AG08395 (cell line): ENCODE measurements at places on chromosomes 5 and 9.
A peak's percentile ranks its signal among the peaks of the same experiment; 100 is the strongest.

DNA sequence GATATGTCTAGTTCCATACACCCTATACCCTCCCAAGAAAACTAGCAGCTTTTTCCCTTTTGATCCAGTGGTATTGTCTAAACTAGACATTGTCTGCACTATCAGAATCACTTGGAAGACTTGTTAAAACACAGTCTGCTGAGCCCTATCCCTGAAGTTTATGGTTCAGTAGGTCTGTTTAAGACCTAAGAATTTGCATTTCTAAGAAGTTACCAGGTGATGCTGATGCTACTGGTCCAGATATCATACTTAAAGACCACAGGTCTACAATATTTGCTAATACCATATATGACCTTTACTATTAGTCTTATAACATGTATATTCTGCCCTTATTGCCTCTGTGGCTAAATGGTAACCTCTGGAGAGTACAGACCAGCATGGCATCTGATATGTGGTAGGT, 23.3 kb downstream of the SKIC3 start:
- DNase-seq, result no peak

GRCh38 chr5:68315679-68316271, 100.2 kb downstream of the PIK3R1 start:
- no peak for DNase-seq

DNA sequence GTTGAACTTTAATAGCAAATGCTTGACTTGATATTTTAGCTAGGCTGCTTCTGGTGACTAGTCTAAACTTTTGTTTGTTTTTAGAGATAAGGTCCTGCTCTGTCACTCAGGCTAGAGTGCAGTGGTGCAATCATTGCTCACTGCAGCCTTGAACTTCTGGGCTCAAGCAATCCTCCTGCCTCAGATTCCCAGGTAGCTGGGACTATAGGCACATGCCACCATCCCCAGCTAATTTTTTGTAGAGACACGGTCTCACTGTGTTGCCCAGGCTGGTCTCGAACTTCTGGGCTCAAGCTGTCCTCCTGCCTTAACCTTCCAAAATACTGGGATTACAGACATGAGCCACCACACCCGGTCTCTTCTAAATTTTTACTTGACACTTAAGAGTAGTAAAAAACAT, 20.7 kb downstream of the CDC37L1 start:
- DNase-seq, result no peak

DNA sequence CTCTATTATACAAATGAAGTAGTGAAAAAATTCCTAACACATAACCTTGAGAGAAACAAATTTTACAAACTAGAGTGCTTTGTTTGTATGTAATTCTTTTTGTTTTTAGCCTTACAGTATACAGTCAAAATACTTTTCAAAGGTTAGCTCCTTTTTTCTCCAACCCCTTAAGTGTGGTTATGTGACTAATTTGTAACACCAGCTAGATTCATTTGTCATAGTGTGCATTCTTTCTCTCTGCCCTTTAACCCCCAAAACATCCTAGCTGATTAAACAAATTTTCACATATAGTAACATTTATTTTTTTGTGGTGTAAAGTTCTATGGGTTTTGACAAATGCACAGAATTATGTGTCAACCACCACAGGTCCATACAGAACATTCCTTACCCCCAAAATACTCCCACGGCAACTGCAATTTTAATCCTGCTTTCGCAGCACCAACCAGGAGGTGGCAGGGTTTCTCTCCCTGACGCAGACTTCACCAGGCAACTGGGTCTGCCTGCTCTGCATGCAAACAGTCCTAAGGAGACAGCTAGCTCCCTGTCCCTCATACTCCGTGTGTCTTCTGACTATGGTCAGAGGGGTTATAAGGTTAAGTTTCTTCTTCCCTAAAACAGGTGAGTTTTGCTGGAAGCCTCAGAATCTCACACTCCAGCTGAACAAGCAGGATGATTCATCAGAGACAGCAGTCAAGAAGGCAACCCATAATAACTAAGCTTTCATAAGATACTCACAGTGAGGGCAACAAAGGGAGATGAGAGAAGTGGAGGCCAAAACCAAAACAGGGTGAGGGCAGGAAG, 44.5 kb upstream of the NR5A1 start:
- DNase-seq, result peak; percentile 82

DNA sequence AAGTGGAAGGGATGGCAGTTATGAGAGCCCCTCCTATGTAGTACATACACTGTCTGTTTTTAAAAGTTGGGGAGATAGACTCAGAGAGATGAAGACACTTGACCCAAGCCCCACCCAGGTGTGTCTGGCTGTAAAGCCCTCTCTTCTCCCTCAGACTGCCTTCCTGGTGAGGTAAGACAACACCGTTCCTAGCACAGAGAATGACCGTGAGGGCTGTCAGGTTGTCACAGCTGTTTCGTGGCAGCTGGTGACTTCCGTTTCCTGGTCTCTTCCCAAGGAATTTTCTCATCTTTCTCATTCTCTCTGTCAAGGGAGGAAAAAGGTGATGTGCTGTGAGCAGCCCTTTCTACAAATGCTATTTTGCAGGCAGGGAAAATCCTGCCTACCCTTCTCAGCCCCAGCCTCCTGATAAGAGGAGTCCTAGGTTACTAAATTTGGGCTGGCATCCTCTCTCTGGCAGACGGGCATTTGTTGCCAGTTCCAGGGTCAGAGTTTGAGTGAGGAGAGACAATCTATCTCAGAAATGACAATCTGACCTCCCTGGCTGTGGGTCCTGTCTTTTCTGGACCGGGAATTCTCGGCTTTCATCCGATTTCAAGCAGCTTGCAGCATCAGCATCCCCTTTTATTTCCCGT, 263.5 kb upstream of the PANK3 start:
- DNase-seq, result no peak

- no peak for DNase-seq
Observed at GRCh38 chr5:79105868-79106267, 5.7 kb upstream of the BHMT start.
